Vagina (tissue), 2 donors: ENCODE measurements at places on chromosomes 16 and 17.

- no peak overlapping the region for H3K4me3 ChIP-seq
- H3K4me1 ChIP-seq: no peaks in the 10 kb centered on the region
- H3K36me3 ChIP-seq: no peaks in the 10 kb centered on the region
- no peaks in the 10 kb centered on the region for H3K27me3 ChIP-seq
- no peak for DNase-seq
Observed at GRCh38 chr16:79573071-79573470, 27.5 kb downstream of the MAF start.

GRCh38 chr16:59597269-59597668 lies 863.2 kb upstream of the GOT2 start:
- H3K4me1 ChIP-seq: no peaks in the 10 kb centered on the region
- no peaks in the 10 kb centered on the region for H3K36me3 ChIP-seq
- no peak for DNase-seq
- no peak overlapping the region for H3K27ac ChIP-seq
- H3K27me3 ChIP-seq: no peaks in the 10 kb centered on the region

DNA sequence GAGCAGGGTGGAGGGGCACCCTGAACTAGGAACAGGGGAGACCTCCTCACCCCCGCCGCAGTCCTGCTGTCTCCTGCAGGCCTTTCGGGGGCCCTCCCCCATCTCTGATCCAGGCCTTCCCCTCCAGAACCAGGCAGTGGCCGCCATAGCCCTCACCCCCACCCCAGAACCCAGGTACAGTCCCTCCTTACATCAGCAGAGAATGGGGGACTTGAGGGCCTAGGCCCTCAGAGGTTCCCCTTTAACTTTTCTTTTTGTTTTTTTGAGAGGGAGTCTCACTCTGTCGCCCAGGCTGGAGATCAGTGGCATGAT lies 4.3 kb upstream of the HAP1 start:
- H3K27ac ChIP-seq: no peak overlapping the region
- H3K4me3 ChIP-seq: no peak overlapping the region
- no peaks in the 10 kb centered on the region for H3K27me3 ChIP-seq
- H3K36me3 ChIP-seq: no peaks in the 10 kb centered on the region

DNA sequence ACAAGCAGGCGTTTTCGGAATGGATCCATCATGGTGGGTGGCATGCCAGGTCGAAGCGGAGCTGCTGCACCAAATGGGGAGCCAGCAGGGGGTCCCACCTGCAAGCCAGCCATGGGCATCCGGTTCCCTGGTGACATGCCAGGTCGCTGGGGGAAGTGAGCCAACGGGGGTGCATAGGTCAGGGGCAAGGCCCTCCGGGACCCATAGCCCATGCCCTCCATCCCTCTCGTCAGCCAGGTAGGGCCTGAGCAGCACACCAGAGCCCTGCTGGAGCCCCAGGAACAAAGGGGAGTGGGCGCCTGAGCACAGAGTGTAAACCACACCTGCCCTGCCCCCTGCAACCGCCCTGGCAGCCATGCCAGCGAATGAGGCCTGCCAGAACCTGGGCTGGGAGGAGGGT lies 5.0 kb downstream of the SMARCD2 start:
- no peak for DNase-seq
- H3K36me3 ChIP-seq: peaks cover 50% of the 10 kb centered on the region
- no peaks in the 10 kb centered on the region for H3K27me3 ChIP-seq
- peaks cover 60% of the 10 kb centered on the region for H3K4me1 ChIP-seq

GRCh38 chr16:10619271-10619849 lies 39.0 kb upstream of the EMP2 start:
- peak overlapping the region; percentile 49 for H3K27ac ChIP-seq
- peaks cover 38% of the 10 kb centered on the region for H3K4me1 ChIP-seq
- DNase-seq: no peak

- no peaks in the 10 kb centered on the region for H3K36me3 ChIP-seq
- DNase-seq: no peak
- H3K27me3 ChIP-seq: no peaks in the 10 kb centered on the region
- peaks cover 100% of the 10 kb centered on the region for H3K4me1 ChIP-seq
- no peak overlapping the region for H3K4me3 ChIP-seq
Observed at GRCh38 chr17:40326832-40327199, 17.8 kb downstream of the RARA start.

- peaks cover 48% of the 10 kb centered on the region for H3K4me1 ChIP-seq
- no peaks in the 10 kb centered on the region for H3K36me3 ChIP-seq
- H3K4me3 ChIP-seq: no peak overlapping the region
- H3K27me3 ChIP-seq: no peaks in the 10 kb centered on the region
Observed at GRCh38 chr16:75060723-75061122, 55.9 kb downstream of the LDHD start.

GRCh38 chr16:3492356-3492755 lies 2.9 kb downstream of the C16orf90 start:
- no peaks in the 10 kb centered on the region for H3K36me3 ChIP-seq
- H3K4me3 ChIP-seq: no peak overlapping the region
- H3K27ac ChIP-seq: no peak overlapping the region
- H3K4me1 ChIP-seq: peaks cover 15% of the 10 kb centered on the region
- no peak for DNase-seq

GRCh38 chr16:69105501-69106361 lies at the start of gene HAS3:
Gene HAS3, plus strand, starts transcription at chr16:69105653. Its CDS starts 3,743 bp downstream, at chr16:69109396.
- H3K4me3 ChIP-seq: peak within 1 kb of the TSS; percentile 59
- H3K27me3 ChIP-seq: no peaks in the 10 kb centered on the region
- H3K36me3 ChIP-seq: no peaks in the 10 kb centered on the region
- no peak for DNase-seq
- peaks cover 26% of the 10 kb centered on the region for H3K4me1 ChIP-seq
